ENCODE measurements at places on chromosomes 7 and 10.
A peak's percentile ranks its signal among the peaks of the same experiment; 100 is the strongest.

DNA sequence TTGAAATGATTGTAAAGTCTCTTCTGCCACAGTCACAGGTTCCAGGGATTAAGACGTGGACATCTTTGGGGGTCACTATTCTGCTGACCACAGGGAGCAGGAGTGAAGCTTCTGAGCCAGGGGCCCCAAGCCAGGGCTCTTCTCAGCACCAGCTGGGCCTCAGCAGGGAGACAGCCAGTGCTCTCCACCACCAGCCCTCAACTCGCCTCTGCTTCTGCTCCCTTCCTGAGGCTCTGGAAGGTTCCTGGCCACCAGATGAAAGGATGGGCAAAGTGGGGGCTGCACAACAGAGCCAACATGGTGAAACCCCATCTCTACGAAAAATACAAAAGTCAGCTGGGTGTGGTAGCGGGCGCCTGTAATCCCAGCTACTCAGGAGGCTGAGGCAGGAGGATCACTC, 11.2 kb upstream of the CRYGN start:
- peak; percentile 12 for DNase-seq

- DNase-seq, result no peak
These were observed 19.1 kb upstream of the TPK1 start for GRCh38 chr7:144854839-144855424.

DNA sequence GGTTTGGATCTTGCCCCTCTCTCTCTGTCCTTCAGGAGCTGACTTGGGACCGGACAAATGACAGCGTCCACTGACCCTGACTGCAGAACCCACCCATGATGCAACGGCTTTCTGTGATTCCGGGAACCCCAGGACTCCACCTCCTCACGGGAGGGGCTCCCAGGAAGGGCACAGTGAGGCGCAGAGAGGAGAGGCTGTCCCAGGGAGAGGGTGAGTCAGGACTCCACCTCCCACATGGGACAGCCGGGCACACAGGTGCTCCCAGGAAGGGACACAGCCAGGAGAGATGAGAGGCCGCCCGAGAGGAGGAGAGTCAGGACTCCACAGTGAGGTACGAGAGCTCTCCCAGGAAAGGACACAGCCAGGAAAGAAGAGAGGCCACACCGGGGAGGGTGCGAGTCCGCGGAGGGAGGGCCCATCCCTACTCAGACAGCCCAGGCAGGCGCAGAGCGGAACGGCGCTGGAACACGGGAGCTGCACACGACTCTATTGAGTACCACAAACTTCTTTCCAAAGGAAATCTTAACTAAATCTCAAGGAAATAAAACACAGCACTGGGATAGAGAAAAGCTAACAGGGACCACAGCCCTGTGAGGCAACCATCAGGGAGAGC, 162.5 kb downstream of the MAD1L1 start:
- no peak for DNase-seq

- no peak for DNase-seq
These were observed 478.6 kb downstream of the LRMDA start for GRCh38 chr10:75910032-75910431.

GRCh38 chr10:85608706-85609105, 757.9 kb downstream of the GRID1 start:
- no peak for DNase-seq

DNA sequence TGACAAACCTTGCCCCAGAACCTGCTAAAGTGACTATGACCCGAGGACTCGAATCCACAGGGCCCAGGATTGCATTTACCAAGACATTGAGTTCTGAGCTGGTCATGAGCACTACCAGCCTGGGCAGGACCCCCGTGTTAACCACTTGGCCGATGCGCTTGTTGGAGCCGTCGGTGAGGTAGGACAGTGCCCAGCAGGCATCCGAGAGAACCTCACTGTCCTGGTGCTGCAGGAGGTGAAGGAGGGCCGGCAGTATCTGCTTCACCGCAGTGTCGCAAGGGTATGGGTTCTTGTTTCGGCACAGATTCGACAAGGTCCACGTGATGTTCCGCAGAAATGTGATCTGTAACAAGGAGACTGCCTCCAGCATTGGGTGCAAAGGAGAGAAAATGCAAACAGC, 19.7 kb downstream of the KPNA7 start:
- no peak for DNase-seq

DNA sequence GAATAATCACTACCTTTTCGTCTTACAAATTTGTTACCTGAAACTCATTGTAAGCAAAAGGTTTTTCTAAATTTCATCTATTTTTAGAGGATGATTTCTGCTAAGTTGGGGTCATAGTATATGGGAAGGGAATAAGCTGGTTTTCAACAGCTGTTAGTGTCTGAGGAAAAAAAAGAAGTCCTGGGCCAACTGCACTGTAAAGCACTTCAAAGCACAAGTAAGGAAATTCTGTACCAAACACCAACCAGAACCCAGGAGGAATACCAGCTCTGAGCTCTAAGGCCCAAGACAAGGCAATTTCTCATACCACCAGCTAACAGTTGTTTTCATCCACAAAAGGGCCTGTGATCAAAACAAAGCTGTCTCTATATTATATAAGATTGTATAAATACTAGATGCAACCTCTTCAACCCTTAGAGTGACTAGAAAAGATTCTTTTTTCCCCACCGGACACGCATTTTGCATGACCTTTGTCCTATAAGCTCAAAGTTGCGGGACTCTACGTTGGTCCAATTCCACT, 6.1 kb upstream of the MEOX2 start:
- DNase-seq, result no peak

DNA sequence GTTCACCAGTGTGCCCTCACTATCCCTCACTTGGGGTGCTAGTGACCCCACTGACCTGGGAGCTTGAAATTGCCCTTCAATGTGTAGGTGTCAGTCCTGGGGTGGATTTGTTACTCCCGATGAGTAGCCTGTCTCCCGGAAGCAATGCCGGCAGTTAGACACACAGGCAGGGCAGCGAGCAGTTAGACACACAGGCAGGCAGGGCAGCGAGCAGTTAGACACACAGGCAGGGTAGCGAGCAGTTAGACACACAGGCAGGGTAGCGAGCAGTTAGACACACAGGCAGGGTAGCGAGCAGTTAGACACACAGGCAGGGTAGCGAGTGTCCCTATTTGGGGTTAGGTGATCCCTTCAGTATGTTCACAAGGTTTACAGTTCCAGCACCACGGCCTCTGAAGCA, 44.0 kb downstream of the VWA2 start:
- peak; percentile 7 for DNase-seq

Measured in activated naive CD4-positive, alpha-beta T cell treated with anti-CD3 and anti-CD28 coated beads, Interleukin-2, amount 10 ng/mL, durations not matched to agents 7 days and 5 days (primary cell).